ENCODE measurements at places on chromosomes 5 and 9.

DNA sequence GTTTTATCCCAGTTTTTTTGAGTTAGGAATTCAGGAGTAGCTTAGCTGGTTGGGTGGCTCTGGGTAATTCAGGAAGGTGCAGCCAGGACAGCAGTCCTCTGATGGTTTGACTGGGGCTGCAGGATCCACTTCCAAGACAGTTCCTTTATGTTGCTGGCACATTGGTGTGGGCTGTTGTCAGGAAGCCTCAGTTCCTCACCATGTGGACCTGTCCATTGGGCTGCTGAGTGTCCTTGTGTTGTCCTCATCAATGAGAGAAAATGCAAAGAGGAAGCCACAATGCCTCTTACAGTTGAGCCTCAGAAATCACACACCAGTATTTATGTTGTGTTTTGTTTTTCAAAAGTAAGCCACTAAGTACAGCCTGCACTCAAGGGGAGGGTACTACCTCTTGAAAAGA, 140.9 kb downstream of the MAST4 start:
- no peak for DNase-seq

DNA sequence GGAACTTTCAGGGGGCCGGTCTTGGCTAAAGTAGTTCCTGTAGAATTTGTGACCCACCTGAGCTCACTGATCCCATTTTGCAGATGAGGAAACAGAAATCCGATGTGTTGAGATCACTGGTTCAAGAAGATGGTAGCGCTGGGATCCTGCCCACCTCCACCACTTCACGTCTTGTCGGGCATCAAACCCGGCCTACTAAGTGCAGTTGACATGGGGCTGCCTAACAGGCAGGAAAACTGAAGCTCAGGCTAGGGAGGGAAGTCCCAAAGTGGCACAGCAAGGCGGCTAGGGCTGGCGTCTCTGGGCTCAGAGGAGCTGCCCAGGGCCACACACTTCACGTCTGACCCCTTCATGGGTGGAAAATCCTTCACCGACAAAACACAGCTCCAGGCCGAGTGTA, 502 bp upstream of the ENG start:
- no peak for DNase-seq

DNA sequence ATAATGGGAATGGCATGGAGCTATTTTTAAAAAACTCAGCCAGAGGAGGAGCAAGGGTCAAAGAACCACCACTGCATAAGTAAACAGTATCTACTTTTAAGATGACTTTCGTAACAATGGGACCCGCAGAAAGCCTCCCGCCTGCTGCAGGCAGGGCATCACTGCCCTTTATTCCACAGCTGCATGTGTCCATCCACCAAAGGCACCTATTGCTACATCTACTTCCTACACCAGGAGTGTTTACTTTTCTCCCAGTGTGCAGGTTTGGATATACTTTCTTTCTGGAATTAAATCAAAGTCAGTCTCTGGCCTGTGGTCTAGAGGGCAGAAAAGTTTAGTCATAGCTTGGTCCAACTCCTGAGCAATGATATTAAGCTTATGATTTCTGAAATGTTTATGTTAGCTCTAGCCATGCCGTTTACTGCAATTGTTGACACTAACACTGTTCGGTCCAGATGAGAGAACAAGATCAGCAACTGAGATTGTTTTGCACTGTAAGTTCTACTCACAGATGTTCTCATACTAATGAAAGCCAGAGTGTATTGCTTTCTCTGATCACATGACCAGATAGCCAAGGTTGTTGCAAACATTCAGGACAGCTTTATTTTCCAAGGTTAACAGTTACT, 391.5 kb downstream of the FGF10 start:
- no peak for DNase-seq

DNA sequence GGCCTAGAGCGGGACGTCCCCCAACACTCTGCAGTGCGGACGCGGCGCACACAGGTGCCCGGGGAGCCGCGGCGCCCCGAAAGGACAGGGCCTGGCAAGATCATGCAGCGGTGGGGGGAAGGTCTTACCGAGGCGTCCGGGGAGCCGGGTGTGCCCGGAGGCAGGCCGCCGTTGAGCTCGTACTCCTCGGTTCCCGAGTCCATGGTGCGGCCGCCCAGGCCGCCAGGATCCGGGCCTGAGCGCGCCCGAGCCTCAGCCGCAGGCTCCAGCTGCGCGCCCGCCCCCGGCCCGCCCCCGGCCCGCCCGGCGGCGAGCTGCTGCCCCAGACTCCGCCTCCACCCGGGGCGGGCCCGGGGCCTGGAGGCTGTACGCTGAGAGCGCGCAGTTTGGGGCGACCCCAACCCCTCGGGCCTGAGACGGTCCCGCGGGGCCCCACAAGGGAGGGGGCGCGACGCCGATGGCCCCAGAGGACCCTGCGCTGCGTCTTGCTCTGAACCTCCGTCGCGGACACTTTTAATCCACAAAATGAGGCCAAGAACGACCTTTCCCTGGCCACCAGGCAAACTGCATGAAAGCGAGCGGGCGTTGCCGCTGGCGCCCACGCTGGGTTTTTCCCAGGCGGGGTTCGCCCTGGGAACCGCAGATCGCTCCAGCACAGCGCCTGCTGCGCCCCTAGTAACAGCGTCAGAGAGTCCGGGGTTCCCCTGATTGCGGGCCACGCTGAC, at the start of gene NINJ1:
NINJ1 (minus strand) TSS at position 237 of the 725 bp plus-strand sequence; CDS start at position 203, 34 bp downstream.
- peak; percentile 85 for DNase-seq

DNA sequence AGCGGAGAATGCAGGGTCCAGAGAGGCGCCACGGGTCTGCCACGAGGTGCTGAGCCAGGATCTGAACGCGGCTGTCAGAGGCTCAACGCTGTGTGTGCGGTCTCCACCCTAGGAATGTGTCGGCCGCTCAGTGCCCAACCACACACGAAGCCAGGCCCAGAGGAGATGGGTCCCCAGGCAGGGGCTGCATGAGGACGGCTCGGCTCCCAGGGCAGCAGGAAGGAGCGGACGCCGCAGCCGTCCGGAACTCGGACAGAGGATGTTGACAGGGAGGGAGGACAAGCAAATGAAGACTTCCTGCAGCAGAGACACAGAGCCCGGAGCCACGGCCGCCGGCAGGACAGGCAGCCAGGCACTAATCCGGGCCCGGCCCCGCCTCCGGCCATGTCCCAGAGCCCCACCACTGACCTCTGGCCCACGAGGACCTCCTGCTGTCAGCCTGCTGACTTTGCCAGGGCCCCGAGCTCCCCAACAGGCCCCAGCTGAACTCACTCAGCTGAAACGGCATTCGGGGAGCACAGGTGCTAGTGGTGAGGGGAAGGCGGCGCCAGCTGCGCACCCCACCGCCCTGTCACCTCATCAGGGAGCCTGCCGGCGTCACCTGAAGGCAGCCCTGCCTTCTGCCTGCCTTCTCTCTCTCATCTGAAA, 12.7 kb downstream of the VAV2 start:
- peak; percentile 71 for DNase-seq

GRCh38 chr5:149273950-149274349, 2.3 kb downstream of the AFAP1L1 start:
- no peak for DNase-seq

DNA sequence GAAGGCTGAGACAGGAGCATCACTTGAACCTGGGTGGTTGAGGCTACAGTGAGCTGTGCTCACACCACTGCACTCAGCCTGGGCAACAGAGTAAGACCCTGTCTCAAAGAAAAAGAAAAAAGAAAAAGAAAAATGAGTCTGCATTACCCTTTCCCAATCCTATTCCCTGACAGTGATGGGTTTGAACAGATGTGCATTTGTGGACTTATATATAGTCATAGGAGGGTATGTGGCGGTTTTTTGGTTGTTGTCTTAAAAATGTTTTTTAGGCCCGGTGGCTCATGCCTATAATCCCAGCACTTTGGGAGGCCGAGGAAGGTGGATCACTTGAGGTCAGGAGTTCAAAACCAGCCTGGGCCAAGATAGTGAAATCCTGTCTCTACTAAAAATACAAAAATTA, 13.4 kb downstream of the HDHD3 start:
- no peak for DNase-seq

- DNase-seq, result peak; percentile 87
These were observed 15.1 kb downstream of the GPSM1 start for GRCh38 chr9:136342181-136343120.

DNA sequence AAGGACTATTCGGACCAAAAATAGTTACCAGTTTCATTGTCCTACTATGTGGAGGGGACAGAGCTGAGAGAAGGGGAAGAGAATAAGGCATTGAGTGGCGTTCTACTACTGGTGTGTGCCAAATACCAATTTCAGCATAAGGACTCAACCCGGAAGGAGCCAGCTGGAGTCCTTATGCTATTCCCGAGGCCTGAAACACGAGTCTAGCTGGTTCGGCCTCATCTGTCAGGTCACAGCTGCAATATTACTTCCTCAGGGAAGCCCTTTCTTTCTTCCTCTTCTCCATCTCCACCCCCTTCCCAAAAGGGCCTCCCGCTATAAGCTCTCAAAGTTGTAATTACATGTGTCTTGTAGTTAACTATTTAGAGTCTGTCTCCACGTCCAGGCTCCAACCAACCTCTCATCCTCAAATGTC, 20.5 kb upstream of the FER start:
- peak; percentile 35 for DNase-seq

GRCh38 chr5:151935135-151935695, 10.6 kb upstream of the GLRA1 start:
- DNase-seq, result no peak
